Inflammatory macrophage treated with lipopolysaccharide for 1 hour (primary cell): ENCODE measurements at places on chromosomes 1 and 21.

GRCh38 chr1:209808059-209808581 lies 2.2 kb upstream of the IRF6 start:
- peak; percentile 57 for DNase-seq

- DNase-seq = peak; percentile 1
Measured at GRCh38 chr1:83822208-83822607, 176.7 kb downstream of the TTLL7 start.

DNA sequence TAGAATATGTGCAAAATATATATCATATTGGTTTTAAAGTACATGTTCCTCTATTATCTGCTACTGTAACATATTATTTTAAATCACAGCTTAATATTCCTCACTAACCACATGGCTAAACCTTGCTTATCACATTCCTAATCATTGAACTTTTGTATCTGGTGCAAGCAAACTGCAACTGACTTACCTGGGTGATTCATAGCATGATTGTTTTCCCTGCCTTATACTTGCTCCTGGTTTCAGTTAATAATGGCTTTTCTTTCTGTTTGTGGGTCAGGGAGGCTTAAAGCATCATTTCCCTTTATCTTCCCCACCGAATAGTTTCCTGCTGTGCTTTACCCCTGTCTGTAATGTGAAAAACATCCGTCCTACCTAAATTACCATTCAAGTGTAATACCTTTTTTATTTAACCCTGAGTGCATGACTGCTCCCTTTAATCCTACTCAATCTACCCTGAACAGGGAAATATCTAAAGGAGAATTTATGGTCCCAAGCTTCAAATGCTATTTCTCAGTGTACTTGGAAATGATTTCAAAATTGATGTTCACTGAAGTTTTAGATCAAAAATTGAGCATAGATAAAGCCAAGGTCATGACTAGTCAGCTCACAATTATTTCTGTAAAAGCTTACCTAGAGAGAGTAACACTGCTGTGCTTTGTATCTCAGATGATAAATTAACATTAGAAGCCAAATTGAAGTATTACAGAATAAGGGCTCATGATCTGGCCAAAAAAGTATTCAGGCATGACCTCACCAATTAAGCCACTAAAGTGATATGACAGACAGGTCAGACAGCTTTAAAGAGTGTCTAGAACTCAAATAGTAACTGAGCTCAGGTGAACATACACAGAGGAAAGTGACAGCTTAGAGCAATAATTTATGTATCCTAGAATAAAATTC lies 507.1 kb downstream of the BRINP3 start:
- no peak for DNase-seq

DNA sequence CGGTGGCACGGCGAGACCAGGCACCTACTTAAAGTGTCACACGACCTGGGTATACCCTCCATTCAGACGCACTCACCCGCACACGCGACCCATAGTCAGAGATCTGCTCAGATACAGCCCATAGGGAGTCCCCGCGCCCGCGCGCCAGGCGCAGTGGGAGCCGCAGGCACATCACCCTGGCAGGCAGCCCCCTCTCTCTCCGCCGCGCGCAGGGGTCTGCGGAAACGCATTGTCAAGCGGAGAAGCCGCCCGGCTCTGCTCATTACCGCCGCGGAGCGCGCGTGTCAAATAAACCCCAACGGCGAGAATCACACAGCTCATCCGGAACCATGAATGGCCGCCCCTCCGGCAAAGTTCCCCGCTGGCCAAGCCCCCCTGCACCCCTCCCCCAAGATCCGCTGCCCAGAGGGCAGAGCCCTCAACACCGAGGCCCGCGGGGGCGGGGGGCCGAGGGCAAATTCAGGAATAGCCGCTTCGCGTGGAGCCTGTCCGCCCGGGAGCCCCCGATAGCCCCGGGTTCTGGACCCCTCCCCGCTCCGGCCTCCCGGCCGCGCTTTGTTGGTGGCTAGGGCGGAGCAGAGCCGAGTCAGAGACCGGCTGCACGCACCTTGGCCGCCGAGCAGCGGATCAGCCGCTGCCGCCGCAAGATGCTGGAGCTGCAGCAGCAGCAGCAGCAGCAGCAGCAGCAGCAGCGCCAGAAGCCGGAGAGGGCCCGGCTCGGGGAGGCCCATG lies 522 bp downstream of the LRP8 start:
- DNase-seq = peak; percentile 11

GRCh38 chr21:26843933-26844257 lies 1.3 kb downstream of the ADAMTS1 start:
- DNase-seq = no peak

DNA sequence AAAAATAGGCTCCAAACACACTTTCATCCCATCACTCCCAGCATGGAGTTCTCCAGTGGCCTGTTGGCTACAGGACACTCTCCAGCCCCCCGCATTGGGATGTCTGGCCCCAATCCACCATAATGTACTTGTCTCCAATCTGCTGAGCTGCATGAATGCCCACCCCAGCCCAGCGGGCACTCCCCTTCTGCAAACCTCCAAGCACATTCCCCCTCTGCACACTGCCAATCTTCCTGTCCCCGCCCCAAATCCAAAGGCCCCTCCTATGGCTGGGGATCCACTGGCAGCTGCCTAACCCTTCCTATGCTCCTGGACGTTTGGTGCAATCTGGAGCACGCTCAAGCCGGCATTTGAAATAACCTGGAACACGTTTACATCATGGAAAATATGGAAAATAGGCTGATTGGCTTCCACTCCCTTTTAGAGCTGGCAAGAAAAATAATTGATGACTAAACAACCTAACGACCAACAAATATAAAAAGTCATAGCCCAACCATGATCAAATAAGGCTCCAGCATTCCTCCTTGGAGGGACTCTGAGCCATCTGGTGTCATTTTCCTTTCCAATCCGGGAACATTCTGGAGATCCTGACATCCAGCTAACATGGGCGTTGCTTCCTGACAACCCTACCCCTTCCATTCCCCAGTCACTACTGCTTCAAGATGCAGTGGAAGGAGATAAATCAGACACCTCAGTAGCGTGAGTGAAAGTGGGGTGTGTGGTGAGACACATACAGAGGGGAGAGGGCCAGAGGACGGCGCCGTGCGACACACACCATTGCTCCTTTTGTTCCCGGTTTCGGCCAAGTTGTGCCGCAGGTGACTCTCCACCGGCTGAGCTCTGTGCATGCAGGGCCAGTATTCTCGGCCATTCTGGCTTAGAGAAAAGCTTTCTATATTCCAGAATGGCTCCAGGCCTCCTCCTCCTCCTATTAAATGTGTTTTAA lies 41.6 kb downstream of the PDE9A start:
- no peak for DNase-seq

GRCh38 chr21:46397211-46397905 lies 61.3 kb upstream of the DIP2A start:
- DNase-seq = no peak

DNA sequence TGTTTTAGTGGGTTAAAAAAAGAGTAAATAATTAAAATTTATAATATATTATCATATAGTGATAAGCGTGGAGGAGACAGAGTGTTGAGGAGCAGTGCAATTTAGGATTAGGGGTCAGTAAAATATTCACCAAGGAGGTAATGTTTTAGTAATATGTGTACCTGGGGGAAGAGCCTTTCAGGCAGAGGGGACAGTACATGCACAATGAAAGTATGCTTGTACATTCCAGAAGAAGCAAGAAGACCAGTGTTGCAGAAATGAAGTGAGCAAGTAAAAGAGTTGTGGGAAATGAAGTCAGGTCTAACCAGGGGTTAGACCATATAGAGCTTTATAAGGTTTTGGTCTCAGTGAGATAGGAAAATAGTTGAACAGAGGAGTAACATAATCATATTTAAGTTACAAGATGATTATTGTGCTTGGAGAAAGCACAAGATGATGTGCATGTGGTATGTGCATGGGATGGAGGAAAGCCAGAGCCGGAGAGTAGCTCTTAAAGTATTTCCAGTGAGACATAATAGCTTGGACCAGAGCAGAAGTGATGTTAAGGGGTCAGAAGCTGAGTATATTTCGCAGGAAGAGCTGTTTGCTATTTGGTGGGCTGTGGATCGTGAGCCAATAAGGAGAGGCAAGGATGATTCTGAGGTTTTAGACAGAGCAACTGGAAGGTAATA lies 44.8 kb downstream of the SNX7 start:
- DNase-seq = no peak

GRCh38 chr21:43667191-43667904 lies 8.0 kb downstream of the RRP1B start:
- peak; percentile 29 for DNase-seq

DNA sequence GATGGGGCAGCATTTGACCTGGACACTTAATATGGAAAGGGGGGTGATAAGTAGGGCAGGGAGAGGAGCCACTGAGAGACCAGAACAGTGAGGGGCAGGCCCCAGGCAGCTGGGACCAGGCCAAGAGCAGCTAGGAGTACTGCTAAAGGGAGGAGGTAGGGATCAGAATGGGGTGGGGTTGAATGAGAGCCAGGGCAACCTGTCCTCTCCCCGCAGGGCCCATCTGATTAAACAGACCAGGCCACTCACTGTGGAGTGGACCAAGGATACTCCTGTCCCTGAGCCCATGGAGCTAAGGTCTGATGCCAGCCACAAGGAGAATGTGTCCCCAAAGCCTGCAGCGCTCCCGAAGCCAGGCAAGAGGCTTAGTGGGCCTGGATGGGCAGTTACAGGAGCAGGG lies 2.1 kb downstream of the C1orf167 start:
- no peak for DNase-seq

GRCh38 chr1:75115654-75116053 lies 18.5 kb upstream of the LHX8 start:
- no peak for DNase-seq

DNA sequence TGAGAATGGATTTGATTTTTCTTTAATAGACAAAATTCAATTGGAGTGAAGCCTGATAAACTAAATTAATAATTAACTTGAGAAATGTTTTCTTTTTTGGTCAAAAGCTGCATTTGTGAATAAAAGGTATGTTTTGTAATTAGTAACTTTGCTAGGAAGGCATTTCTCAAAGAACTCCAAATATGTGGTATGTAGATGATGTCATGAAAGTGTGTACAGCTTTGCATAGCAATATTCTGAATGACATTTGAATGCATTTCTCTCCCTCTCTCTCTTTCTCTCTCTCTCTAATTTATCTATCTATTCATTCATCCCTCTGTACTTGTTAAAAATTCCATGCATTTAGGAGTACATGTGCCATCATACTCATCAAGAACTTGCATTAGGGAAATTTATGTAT lies 109.1 kb upstream of the ADAMTS5 start:
- no peak for DNase-seq
